ENCODE measurements at places on chromosomes 5 and 9.

DNA sequence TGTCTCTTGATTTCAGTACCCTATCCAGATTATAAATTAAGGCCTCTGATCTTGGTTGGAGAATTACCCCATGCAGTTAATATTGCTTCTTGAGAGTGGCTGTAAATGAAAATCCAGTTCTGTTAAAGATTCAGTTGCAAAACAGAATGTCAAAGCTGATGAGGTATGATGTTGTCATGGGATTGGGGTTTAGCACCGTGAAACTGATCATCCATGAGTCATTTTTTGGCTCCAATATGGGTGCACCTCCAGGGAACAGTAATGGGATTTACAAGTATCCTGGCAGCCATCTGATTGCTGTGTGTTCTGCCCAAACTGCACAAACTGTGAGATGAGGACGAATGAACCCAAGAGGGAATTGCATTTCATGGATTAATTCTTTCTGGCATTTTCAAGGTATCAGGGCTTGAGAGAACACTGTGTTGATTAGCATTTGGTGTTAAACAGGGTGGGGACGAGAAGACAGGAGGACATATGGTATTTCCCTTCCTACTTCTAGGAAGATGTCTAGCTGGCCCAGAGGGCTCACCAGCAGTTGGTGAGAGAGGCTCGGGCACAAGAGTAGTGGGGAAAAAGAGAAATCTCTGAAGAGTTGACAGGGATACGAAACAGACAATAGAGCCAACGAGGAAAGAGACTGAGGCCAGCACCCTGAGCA lies 214.7 kb downstream of the GAS1 start:
- DNase-seq: peak; percentile 74

- DNase-seq: no peak
These were observed 340.4 kb upstream of the RGMB start for GRCh38 chr5:98433022-98433421.

DNA sequence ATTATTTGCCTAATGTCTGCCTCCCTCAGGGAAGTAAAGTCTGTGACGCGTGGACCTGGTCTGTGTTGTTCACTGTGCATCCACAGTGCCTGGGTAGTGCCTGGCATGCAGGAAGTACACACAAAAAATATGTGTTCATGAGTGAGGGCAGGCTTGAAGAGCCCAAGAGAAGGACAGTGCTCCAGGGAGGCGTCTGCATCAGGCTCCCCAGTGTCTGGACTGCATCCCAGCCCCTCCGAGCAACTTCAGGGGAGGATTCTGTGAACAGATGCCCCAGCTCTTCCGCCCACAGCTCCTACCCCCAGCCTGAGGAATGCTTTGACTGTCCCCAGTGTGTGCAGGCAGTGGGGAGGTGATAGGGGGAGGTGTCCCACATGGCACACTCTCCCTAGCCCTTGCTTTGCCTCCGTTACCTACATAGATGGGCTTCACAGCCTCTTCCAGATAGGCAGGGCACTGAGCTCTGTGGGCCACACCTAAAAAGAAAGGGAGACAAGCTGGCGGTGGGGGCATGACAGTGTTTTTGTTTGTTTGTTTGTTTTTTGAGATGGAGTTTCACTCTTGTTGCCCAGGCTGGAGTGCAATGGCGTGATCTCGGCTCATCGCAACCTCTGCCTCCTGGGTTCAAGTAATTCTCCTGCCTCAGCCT lies 25.4 kb downstream of the IRF1 start:
- peak; percentile 54 for DNase-seq

- no peak for DNase-seq
These were observed 236.2 kb downstream of the PRELID2 start for GRCh38 chr5:145598983-145599382.

GRCh38 chr5:154467655-154468354 lies 10.2 kb downstream of the HAND1 start:
- DNase-seq: peak; percentile 67

DNA sequence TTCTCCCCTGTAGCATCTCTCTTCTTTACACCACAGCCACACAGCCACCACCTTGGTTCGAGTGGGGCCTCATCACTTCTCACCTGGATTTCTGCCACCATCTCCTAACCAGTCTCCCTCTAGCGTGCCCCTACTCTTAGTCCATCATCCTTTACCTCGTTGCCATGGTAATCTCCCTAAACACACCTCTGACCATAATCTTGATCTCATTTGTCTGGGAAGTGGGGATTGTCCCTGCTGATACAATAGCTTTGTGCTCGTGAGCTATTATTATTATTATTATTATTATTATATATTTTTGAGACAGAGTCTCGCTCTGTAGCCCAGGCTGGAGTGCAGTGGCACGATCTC lies 76.5 kb upstream of the HSPA9 start:
- no peak for DNase-seq

DNA sequence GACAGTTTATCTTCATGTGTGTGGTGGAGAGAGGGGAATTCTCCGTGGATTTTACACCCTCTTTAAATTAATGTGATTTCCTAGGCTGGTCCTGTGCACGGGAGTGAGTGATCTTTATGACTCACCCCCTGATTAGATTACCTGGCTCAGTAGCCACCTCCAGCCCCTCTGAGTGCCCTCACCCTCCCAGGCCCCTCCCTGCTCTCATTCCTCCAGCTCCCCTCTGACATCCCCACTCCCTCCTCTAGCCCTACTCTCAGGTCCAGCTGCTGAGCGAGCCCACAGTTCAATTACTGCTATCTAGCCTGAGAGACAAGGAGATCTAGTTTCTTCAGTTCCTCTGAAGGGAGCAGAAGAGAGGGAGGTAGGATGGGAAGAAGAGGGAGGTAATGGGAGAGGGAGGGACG lies 61.8 kb upstream of the ARAP3 start:
- no peak for DNase-seq

- DNase-seq: no peak
These were observed 3.6 kb downstream of the MACROH2A1 start for GRCh38 chr5:135395451-135395850.

- no peak for DNase-seq
These were observed 15.6 kb downstream of the SNX2 start for GRCh38 chr5:122790354-122791103.

DNA sequence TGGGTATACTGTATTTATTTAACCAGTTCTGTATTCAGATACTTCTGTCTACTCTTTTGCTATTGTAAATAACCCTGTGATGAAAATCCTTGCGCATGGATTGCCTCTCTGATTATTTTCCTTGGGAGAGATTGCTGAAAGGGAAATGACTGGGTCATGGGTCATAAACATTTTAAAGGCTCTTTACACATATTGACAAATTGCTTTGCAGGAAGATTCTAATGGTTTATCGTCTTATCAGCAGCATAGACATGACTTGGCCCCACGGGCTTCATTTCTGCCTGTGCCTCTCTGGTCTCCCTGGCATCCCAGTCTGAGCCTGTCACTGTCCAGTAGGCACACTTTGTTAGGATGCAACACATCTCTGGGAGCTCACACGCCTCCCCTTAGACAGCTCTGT lies 52.3 kb downstream of the RGS3 start:
- no peak for DNase-seq

- peak; percentile 90 for DNase-seq
These were observed 18.1 kb upstream of the SSBP2 start for GRCh38 chr5:81768935-81769452.

DNA sequence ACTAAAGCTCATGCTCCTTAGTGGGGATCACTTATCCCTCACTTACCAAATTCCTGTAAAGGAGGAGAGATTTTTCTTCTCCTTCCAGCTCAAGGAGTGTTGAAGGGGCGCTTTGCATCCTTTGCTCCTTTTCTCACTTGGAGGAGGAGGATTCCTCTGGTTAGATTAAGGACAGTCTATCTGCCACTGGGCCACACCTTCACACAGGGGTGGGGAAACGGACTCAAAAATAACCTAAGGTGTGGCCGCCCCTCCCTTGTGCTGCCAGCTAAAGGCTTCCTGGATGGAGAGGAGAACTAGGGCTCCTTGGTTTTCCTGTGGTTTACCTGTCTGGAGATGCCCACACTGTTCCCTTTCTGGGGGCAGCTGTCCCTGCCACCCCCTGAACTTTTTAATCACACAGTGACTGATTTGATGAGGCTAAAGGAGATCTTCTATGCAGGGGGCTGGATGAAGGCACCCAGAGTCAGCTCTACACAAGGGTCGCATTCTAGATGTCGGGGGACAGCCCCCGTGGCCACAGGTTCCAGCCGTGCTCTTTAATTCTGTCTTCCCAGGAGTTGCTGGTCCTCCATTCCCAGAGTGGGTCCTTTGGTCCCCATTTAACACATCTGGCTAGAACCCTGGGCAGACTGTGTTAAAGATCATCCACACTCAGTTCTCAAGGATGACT lies 14.4 kb downstream of the GLRX start:
- no peak for DNase-seq
